ENCODE measurements at places on chromosomes 5 and 9. TPM values are rescaled to one million over a fixed set of nuclear protein-coding genes. Genes with fewer than 3 reads are reported as not detected.

Gene VDAC1
- 325 TPM for total RNA-seq

Gene ZDHHC11B
- not detected for total RNA-seq

Gene INSL4
- not detected for total RNA-seq

Gene NMRK1
- 24.0 TPM for total RNA-seq

Gene ADGRV1
- total RNA-seq: not detected

DNA sequence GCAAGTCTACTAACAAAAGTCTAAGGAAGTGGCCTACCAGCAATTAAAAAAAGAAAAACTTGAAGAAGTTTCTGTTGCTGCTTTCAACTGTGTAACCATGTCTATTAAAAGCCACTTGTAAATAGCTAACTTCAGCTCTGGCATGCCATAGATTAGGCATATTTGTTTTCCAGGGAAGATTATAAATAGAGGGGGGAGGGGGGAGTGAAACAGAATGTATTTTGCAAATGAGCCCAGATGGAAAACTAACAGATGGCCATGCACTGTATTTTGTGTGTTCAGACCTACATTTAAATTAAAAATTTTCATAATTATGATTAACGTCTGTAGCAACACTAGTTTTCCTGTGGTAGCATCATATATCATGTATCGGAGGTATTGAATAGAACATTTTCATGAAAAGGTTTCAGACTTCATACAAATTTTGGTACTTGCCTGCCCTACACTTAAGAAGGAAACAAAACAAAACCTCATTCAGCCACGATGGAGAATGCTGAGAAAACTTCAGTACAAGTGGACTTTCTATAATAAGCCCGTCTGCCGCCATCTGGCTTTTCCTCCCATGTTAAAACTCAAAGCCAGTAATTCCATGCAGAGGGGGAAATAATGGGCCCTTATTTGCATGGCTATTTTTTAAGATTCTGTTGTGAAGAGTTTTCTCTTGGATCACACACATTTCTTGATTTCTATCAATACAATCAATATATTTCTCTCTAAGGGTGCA lies 220.4 kb upstream of the SMARCA2 start:
- peaks cover 8% of the 10 kb centered on the region for H3K27me3 ChIP-seq
- no peak overlapping the region for H3K4me3 ChIP-seq

- peaks cover 3% of the 10 kb centered on the region for H3K4me1 ChIP-seq
- H3K4me3 ChIP-seq: no peak overlapping the region
- no peaks in the 10 kb centered on the region for H3K27me3 ChIP-seq
- H3K36me3 ChIP-seq: no peaks in the 10 kb centered on the region
Observed at GRCh38 chr9:110994771-110995241, 43.5 kb downstream of the LPAR1 start.

GRCh38 chr9:120713257-120714087 lies 798 bp downstream of the MEGF9 start:
- no peaks in the 10 kb centered on the region for H3K36me3 ChIP-seq
- H3K4me3 ChIP-seq: peak overlapping the region; percentile 95
- no peaks in the 10 kb centered on the region for H3K27me3 ChIP-seq
- H3K4me1 ChIP-seq: peaks cover 37% of the 10 kb centered on the region
- peak overlapping the region; percentile 95 for H3K27ac ChIP-seq

DNA sequence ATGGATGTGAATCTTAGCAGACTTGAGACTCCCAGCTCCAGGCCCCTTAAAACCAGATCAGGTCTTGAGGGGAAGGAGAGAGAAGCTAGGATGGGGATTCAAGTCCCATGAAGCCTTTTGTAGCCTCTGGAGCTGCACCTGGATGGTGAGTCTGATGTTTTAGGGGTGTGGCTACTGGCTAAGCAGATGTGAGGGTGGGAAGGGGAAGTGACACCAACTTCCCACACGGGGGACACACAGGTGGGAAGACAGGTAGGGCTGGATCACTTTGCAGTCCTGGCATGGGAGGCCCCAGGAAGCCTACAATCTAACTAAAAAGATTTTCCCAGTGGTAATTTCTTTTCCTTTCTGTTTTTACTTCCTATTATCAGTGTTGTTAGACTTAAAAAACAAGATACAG lies 38.7 kb upstream of the UBAP2 start:
- no peaks in the 10 kb centered on the region for H3K4me1 ChIP-seq
- no peak overlapping the region for H3K27ac ChIP-seq
- no peak for DNase-seq
- no peaks in the 10 kb centered on the region for H3K27me3 ChIP-seq

GRCh38 chr5:16654647-16655334 lies 38.0 kb upstream of the RETREG1 start:
- no peaks in the 10 kb centered on the region for H3K4me1 ChIP-seq
- H3K27me3 ChIP-seq: no peaks in the 10 kb centered on the region
- H3K4me3 ChIP-seq: no peak overlapping the region

DNA sequence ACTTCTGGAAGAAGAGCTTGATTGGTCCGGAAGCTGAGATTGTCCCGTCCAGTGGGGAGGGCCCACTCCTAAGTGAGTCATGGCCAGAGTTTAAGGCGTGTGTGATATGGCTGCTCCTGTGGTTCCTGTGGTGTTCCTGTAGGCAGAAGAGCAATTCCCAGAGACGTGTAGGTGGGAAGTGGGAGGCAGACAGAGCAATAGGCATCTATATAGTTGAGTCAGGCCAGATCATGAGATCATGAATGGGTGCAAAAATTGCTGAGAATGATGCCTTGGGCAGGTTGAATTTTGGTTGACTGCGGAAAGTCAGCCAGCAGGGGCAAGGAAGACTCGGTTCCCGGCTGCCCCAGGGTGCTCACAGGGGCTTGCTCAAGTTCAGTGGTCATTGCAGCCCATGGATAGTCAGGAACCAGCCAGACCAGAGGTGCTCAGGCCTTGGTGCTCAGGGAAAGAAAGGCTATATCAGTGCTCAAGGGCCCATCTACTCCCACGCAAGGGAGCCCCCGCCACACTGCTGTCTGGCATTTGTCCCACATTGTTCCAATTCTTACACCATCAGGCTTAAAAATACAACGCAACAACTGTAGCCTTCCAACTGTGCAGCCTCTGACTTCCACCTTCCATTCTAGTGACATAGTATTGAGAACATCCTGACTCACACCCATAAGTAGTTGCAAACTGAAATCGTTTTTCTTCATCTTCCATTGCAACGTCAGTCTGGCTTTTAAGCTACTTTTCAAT lies 21.0 kb upstream of the GSN start:
- no peak for DNase-seq
- H3K27me3 ChIP-seq: no peaks in the 10 kb centered on the region
- peaks cover 6% of the 10 kb centered on the region for H3K4me1 ChIP-seq
- peaks cover 11% of the 10 kb centered on the region for H3K36me3 ChIP-seq
- H3K4me3 ChIP-seq: no peak overlapping the region

- no peak for DNase-seq
- H3K4me3 ChIP-seq: no peak overlapping the region
- H3K4me1 ChIP-seq: no peaks in the 10 kb centered on the region
- no peak overlapping the region for H3K27ac ChIP-seq
- peaks cover 11% of the 10 kb centered on the region for H3K27me3 ChIP-seq
Observed at GRCh38 chr9:7392148-7392547, 407.4 kb downstream of the DMAC1 start.

- peaks cover 11% of the 10 kb centered on the region for H3K36me3 ChIP-seq
- peak overlapping the region; percentile 44 for H3K27ac ChIP-seq
- no peak for DNase-seq
- peak overlapping the region; percentile 82 for H3K4me3 ChIP-seq
Observed at GRCh38 chr5:58458743-58459145, 1.1 kb downstream of the PLK2 start.

Measured in natural killer cell treated with Interleukin-12 subunit alpha and Interleukin-12 subunit beta and Interleukin-15 and Interleukin-18, amount 100 ng/mL, for 72 hours (primary cell).